ENCODE measurements at places on chromosomes 16 and 17.

DNA sequence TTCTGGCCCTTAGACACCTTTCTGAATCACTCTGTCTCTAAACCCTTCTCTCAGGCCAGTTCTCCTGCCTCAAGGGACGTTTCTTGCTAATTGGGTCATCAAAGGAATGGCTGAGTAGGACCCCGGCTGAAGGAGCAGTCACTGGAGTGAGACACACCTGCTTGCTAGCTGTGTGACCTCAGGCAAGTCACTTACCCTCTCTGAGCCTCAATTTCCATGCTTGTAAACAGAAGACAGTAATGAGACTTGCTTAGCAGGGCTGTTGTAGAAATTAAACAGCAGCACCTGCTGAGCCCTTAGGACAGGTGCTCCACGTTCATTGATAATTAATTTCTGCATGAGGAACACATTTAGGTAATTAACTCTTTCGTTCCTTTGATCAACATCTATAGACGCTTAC lies 6.8 kb downstream of the CIBAR2 start:
- DNase-seq, result no peak

GRCh38 chr16:66649636-66650205 lies 45.2 kb downstream of the CMTM3 start:
- no peak for DNase-seq

DNA sequence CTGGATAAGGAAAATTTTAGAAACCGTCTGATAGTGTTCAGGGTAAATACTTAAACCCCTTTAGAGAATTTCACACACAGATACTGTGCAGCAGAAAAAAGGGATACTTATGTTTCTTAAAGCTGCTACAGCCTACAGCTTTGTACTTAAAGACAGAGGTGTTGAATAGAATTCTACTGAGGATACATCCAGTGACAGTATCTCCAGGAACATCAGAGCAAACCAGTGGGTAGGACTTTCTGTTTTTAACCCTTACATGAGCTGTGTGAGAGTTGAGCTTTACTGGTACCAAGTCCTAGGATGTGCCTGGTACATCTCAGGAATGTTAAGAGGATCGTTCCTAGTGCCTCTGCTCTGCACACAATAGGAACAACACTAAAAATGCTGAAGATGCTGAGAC lies 191.5 kb downstream of the FTO start:
- DNase-seq, result no peak

DNA sequence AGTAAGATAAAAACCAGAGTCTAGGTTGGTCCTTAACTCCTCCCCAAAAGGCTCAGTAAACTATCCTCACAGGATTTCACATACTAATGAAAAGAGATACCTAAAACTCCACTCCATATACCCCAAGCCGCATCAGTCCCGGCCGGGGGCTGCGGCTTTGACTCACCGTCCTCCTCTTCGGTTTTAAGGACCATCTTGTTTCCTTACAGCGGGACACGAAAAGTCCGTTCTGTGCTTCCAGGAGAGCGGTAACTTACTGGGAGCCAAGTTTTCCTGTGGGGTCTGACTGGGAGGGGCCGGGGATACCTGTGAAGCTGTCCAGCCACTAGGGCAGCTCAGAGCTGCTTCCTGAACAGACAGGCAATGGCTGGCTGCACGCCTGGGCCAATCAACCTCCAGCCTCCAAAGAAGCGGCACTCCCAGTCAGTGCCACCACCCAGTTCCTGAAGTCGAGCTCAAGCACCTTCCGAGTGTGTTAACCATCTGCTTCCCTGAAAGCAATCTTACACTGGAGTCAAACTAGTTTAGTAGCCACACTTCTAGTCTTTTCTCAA lies 45.5 kb downstream of the CYTH1 start:
- peak; percentile 83 for DNase-seq

DNA sequence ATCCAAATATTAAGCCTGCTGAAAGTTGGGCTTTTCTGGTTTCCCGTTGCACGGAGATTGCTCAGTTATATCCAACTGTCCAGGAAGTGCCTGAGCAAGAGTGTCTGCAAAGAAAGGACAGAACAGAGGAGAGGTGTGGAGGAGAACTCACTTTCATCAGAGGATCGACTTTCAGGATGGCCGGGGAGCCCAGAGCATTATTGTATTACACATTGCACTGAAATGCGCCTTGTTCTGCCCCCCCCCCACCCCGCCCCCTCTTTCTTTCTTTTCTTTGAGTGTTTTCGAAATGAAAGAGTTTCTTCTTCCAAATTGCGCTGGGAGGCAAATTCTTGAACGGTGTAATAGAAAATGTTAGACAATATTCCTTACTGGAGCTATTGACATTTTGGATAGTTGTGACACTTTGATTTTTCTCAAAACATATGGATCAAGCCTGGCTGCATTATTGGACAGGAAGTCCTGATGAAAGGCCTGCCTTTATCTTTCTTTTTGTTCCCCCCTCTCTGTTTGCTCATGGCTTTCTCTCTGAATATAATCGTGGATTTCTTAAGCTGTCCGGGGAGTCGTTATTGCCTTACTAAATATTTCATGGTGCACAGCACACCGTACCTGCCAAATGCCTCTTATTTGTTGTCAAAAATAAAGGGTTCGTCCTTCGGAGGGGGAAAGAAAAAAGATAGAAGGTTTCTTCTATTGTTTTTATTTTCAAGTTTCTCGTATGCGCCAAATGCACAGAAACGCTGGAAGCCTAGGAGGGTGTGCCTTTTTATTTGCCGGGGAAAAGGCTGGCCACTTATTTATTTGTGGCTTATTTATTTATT lies 110.8 kb downstream of the IRX3 start:
- DNase-seq, result no peak

- peak; percentile 92 for DNase-seq
Measured at GRCh38 chr16:228852-229730, at the start of gene LUC7L. Gene LUC7L, minus strand, starts transcription at chr16:229449. Its CDS starts 110 bp downstream, at chr16:229339.

DNA sequence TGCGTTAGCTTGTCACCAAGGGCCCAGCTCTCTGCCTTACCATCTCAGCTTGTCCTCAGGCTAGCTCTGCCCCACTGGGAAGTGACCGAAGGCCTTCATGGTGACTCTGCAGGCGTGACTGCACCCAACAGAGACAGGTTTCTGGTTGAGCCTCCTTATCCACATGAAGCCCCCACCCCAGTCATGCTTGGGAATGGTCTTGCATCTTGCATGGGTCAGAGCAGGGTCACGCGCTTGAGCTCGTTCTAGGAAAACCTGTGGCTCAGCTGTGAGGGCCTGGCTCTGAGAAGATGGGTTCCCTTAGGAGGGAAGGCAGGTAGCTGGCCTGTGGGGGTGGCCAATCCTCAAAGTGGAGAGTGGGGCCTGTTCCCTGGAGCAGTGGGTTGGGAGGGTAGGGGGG lies 122.8 kb downstream of the BANP start:
- DNase-seq, result no peak

- DNase-seq, result no peak
Measured at GRCh38 chr16:3873482-3874173, 6.9 kb downstream of the CREBBP start.

DNA sequence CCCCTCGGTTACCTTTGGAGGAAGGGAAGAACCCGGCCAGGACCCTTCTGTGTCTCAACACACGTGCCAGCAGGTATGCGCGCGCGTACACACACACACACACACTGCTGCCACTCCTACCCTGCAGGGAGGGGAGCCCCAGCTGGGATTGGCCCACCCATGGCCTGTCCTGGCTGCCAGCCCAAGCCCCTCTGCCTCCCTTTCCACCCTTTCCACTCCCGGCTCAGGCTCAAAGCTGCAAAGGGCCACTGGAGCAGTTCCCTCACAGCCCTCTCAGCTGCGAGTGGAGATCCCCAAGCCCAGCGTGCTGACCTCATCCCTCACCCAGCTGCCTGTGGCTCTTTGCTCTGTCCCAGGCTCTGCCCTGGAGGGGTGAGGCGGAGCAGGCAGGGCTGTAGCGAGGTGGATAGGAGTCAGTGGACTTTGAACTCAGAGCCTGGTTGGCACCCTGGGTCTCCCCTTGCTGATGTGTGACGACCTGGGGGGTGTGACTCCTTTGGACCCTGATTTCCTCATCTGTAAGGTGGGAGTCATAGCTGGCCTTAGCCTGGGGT lies 14.5 kb downstream of the KIF19 start:
- DNase-seq, result no peak

DNA sequence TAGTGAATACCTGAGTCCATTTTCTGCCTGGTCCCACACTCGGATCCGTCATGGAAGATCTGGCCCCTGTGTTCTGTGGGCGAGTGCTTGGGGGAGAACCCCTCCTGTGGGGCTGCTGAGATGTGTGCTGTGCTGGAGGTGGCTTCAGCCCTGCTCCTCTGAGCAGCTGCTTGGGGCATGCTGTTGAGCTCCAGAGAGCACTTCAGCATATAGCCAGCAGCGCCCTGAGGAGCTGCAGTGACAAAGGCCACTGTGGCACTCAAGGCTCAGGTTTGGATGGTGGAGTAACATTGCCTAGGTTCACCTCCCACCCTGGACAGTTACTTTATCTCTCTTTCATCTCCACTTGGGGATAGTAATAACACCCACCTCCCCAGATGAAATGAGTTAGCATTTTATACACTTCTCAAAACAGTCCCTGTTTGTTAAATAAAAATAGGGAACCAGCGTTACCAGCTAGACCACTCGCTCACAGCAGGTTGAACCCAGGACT lies 75.3 kb downstream of the KSR1 start:
- peak; percentile 68 for DNase-seq

DNA sequence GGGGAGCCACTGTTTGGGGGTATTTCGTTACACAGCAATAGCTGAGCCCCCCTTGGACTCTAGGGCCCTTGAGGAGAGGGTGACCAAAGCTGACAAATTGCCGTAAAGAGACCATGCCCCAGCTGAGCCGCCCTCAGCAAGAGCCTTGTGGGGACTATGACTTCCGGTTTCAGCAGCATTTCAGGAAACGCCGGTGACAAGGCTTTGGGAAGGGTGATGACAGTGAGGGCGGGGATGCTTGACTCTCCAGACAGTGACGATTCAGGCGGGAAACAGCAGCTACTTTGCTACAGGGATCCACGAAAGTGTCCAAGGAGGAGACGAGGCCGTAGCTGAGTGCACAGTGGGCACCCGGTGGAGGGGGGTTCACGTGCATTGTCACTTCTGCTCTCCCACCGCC lies 360.8 kb downstream of the C16orf95 start:
- no peak for DNase-seq

GRCh38 chr17:81095383-81095762 lies 60.4 kb downstream of the BAIAP2 start:
- DNase-seq, result no peak

GRCh38 chr16:47358816-47359215 lies 102.0 kb downstream of the ITFG1 start:
- no peak for DNase-seq

DNA sequence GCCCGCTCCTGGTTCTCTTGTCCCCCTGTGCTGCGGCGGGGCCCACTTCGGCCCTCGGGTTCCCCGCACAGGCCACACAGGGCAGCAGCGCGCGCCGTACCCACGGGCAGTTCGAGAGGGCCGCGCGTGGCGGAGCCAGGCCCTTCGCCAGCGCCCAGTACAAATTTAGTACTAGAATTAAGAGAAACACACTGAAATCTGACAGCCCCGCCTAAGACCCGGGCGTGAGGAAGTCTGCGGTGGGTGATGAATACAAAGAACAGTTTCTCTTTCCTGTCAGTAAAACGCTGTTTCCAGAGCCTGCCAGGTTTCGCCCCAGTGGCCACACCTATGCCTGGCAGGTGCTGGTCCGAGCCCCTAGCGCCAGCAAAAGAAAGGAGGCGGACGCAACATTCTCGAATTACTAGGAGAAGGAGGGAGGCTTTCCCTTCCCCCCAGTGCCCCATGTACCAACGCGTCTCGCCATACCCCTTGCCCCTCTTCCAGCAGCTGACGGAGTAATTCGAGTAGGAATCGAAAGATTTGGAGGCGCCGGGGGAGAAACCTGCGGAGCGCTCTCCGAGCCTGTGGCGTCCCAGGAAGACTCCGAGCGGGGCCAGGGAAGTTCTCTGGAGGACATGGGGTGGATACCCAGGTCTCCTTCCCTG lies 591 bp upstream of the SLFN5 start:
- peak; percentile 73 for DNase-seq

- DNase-seq, result no peak
Measured at GRCh38 chr17:40022497-40022896, 7.3 kb downstream of the CSF3 start.

DNA sequence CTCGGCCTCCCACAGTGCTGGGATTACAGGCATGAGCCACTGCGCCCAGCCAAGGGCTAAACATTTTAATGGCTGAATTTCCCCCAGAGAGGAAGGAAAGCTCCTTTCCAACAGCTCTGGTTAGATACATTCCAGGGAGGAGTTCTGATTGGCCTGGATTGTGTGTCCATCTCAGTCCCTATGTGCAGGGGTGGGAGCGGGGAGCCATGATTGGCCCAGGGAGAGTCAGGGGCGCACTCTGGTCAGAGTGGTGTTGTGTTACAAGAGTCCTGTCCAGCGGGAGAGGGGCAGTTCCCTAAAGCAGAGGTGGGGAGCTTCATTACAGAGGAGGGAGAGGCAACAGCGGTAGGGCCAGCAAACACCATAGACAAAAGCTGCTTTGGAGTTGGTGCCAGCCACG lies 75.0 kb downstream of the RAP1GAP2 start:
- DNase-seq, result no peak

- DNase-seq, result no peak
Measured at GRCh38 chr17:37493249-37494027, 3.7 kb downstream of the DUSP14 start.

DNA sequence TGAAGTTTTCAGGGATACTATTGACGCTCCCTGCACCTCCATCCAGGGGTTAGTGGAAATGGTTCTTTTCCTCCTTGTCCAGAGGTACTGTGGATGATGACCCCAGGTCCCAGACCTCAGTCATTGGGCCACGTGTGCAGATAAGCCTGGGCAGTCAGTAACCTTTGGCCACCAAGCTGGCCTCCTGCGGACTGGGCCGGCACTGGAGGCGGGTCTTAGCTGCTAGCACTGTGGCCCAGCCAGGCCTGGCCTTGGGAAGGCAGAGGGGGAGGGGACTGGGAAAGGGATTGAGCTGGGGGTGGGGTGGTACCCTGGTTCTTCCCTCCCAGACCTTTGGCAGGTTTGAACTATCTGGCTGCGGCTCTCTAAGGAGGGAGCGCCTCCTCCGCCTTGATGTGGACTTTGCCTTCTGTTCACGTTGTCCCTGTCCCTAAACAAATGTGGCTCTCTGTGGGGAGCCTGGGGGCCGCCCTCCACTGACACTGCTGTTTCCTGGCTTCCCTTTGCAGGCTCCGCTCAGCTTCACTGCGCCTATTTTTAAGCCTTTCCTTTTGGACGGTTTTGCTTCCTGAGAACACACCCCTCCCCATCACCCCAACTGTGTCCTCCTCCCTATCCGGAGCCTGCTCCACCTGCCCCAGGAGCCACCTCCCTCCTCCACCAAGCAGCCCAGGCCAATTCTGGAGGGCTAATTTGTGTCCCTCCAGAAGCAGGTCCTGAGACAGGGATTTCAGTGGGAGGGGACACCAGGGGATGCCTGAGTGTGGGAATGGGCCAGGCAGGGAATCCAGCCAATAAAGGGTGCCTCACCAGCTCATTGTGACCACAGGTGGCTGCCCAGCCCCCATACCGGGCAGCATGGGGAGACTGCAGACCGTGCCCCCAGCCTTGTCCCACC lies 251.9 kb downstream of the SEC14L1 start:
- DNase-seq, result no peak

- peak; percentile 78 for DNase-seq
Measured at GRCh38 chr16:17303101-17303500, 167.7 kb downstream of the XYLT1 start.

- DNase-seq, result no peak
Measured at GRCh38 chr17:62662855-62663254, 35.4 kb downstream of the MRC2 start.

All from hematopoietic multipotent progenitor cell treated with erythropoietin and hydrocortisone succinate and interleukin-3 and kit ligand, for 6 days (in vitro differentiated cells).